ENCODE measurements at places on chromosomes 7 and 10.

DNA sequence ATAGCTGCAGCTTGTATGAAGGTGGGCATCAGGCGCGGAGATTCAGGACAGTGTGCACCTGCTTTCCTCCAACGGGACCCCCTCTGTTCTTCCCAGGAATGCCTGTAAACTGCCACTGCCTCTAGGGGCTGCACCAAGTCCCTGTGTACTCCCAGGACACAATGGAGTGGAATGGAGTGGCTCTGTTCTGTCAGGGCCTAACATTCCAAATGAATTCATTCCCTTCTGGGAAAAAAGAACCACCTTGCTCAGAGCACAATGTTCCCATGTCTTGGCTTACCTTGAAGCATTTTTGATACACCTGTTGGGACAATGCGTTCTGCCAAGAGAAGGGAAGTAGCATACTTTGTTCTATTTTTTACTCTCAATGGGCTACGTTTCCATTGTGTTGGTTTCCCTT is 339.4 kb downstream of the FRMD4A start:
- DNase-seq, result no peak

DNA sequence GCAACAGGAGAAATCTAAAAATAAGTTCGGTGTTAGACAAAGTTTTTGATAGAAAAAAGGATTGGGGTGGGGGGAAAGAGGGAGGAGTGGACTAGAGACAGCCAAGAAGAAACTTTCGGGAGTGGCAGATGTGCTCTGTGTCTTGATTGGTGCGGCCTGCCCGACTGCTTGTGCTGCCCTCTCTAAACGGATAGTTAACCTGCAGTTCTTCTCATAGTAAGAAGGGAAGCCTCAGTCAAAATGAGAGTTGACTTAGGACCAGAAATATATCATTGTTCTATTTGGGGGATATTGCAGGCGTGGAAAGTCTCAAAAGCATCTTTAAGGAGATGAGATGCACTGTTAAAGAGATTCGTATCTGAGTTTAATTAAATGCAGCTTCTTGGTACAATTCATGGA is 39.3 kb downstream of the UBE3C start:
- DNase-seq, result no peak

GRCh38 chr10:12484002-12484918 is 134.9 kb downstream of the CAMK1D start:
- no peak for DNase-seq

- DNase-seq, result no peak
These were observed 5.4 kb upstream of the FIS1 start for GRCh38 chr7:101250324-101250723.

DNA sequence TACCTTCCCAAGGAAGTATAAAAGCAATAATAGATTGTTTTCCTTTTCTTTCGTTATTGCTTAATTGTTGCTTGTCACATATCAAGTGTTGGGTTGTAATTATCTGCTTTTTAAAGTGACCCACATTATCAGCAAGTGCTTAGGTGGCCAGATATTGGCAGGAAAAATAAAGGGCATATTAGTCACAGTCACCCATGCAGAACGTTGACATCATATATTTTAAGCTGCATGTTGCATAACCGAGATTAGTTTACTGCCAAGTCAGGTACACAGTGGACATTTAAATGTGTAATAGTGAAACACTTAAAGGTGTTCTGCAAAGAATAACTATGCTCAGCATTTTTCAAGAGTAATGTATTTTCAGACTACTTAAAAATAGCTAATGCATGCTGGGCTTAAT is 11.4 kb downstream of the NEBL start:
- DNase-seq, result peak; percentile 95

- no peak for DNase-seq
These were observed 7.6 kb upstream of the PRKAG2 start for GRCh38 chr7:151884312-151885201.

GRCh38 chr7:105816266-105816843 is 60.0 kb downstream of the ATXN7L1 start:
- no peak for DNase-seq

- peak; percentile 62 for DNase-seq
These were observed 726 bp upstream of the INSIG1 start for GRCh38 chr7:155296788-155297516.

Measured in renal cortical epithelial cell (primary cell).